HS-27A (cell line): ENCODE measurements at places on chromosomes 16 and 17.

DNA sequence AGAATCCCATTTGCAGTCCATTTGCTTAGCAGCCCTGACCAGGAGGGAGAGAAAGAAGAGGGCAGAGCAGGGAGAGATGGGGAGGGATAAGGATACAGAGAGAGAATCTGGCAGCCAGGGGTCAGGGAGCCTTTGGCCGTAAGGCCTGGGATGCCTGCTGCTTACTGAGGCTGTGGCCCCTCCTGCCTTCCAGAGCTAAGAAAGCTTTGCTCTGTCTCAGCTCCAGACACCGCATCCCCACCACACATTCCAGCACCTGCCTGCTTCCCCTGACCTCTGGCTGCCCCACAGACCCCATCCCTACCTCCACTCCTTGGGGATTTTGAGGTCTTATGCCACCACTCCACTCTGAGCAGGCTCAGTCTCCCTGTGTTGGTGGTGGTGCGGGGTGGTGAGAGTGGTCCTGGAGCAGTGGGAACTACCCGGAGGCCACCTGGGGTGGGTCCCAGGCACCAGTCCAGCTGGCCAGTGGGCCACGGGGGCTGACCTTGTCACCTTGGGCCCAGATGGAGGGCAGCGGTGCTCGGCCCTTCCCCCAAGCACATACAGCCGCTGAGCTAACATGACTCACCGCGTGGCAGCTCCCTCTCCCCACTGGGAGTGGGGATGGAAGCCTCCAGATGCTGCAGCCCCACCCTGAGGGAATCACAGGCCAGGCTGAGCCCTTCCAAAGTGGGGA, 58.3 kb downstream of the RAI1 start:
- peak; percentile 62 for DNase-seq

DNA sequence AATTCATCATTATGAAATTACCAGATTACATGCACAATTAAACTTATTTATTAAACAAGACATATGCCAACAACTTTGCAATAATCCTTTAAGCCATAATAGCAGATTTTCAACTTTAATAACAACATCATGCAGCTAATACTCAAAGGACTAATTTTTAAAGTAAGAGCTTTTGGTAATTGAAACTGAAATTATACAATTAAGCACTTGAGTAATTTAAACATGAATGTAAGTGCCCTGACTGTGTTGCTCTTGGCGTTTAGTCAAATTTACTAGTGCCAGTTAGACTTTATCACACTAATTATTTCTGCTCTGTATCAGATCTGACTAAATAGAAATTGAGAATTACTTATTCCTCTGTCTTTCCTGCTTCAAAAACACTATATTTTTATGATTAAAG, 46.8 kb upstream of the PSMD7 start:
- DNase-seq: no peak

DNA sequence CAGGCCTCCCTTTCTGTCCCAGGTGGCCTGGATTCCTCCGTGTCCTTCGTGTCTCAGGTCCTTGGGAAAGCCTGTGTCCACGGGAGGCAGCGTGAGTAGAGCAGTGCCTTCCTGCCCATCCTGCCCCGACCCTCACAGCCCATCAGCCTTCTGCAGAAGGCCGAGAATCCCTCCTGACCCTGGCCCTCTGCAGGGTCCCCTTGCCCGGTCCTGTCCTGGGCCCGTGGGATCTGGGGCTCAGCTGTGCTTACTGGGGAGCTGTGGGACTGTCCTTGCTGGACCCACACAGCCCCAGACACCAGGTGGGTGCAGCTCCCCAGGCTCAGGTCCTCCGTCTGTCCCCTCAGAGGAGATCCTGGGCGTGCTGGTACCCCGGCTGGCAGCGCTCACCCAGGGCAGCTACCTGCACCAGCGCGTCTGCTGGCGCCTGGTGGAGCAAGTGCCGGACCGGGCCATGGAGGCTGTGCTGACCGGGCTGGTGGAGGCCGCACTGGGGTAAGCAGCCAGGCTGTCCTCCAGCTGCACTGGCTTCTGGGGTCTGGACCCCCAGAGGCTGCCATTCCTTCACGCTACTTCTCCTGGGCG, 3.9 kb downstream of the TELO2 start:
- no peak for DNase-seq

DNA sequence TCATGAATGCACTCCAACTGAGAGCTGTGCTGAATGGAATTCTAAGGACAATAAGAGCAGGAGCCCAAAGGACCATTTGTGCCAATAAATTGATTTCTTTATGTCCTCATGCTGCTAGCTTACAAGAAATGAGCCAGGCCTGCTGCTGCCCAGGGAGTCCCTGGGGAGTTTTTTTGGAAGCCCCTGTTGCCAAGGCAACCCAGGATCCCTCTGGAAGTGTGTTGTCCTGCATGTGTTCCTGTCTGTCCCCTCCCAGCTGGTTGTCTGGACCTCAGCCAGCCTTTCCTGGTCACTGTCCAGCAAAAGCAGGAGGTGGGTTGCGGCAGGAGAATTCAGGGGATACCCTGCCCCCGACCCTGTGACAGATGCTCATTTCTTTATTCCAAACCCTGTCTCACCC, 51.0 kb upstream of the GPRC5B start:
- no peak for DNase-seq

- no peak for DNase-seq
Measured at GRCh38 chr16:2925951-2926649, 14.4 kb downstream of the FLYWCH1 start.

DNA sequence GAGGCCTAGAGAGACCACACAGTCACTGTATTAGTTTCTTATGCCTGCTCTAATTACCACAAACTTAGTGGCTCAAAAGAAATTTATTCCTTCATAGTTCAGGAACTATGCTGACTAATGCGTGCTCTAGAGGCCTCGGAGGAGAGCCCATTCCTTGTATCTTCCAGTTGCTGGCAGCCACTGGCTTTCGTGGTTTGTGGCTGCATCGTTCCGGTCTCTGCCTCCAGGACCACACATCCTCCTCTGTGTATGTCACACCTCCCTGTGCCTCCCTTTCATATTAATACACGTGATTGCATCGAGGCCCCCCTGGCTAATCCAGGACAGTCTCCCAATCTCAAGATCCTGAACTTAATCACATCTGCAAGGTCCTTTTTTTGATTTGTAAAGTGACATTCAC, 16.9 kb upstream of the MYLK3 start:
- DNase-seq: no peak

DNA sequence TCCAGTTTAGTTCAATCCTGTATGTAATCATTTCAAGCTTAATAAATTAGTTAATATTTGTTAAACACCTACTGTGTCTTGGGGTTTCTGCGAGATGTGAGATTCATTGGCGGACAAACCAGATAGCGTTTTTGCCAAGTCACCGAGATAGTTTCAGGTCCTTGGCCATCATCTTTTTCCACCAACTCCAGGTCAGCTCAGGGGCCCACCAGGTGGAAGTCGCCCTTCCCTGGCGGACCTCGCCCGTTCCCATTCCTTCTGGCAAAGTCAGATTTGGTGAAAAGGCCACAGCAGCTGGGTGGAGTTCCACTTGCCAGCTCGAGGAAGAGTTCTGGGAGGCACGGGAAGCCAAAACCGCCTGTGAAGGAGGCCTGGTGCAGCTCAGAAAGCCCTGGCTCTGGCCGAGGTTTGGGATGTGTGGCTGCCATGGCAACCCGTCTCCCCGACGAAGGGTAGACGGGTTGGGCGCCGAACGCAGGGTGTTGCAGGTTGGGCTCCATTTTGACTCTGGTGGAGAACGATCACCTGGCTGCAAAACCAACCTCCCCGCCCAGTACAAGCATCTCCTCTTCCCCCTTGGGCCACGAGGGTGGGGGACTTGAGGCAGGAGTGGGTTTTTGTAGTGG, 39.5 kb downstream of the CMIP start:
- no peak for DNase-seq

DNA sequence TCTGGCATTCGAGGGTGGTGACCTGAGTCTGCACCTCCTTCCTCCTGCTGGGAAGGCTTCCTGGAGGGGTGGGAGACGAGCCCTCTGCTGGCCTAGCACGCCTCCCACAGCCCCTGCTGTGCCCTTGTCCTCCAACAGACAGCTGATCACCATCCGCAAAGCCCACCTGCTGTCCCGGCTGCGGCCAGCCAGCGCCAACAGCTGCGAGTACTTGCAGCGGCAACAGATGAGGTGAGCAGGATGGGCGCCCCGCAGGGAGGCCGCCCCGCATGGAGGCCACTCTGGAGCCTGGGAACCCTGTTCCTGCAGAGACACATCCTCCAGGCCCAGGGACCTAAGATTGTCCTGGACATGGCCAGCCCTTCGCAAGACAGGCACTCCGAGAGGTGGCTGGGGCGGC, 21.6 kb downstream of the UBALD1 start:
- no peak for DNase-seq

DNA sequence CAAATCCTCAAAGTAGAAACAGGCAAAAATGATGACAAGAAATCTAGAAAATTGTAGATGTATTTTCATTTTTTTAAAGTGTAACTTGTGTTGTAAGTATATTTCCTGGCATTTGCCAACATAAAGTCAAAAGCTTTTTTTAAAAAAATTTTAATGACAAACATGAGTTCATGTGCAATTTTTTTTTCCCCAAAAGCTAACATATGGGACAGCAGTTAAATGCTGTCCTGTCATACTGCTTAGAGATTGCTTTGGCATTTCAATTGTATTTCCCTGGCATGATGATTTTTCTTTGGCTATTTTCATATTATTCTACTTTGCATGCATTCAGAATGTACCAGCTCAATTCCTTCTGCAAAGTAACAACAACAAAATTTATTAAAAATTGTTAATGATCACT, 24.5 kb upstream of the CPPED1 start:
- DNase-seq: no peak

GRCh38 chr17:82003411-82004381, 19.0 kb downstream of the CENPX start:
- DNase-seq: peak; percentile 79

GRCh38 chr17:2419486-2419885, 18.6 kb upstream of the MNT start:
- DNase-seq: no peak

- no peak for DNase-seq
Measured at GRCh38 chr16:85894266-85894665, 4.7 kb upstream of the IRF8 start.

DNA sequence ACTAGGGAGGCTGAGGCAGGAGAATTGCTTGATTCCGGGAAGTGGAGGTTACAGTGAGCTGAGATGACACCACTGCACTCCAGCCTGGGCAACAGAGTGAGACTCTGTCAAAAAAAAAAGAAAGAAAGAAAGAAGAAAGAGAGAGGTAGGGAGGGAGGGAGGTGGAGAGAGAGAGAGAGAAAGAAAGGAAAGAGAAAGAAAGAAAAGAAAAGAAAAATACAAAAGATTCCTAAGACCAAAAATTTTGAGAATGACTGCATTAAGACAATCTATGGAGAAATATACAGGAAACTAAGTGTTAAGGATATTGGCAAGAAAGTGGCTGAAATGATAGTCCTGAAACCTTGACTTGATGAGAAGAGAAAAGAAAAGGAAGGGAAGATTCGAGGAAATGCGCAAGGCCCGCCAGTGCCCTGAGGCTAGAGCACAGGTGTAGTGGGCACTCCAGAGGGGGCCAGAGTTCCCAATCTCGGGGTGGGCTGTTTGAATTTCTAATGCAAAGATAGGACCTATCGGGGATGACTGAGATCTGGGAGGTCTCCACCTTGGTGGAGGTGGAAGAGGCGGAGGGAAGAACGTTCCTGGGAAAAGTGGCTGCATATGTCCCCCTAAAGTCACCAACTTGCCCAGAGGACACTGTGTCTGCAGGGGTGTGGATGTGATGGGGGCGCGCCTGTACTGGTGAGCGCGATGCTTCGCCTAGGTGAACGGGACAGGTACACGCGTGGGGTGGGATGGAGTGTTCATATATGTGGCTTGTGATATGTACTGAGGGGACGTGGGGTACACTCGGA, 654 bp upstream of the SCNN1B start:
- DNase-seq: no peak

GRCh38 chr16:81276323-81276722, 37.8 kb downstream of the BCO1 start:
- DNase-seq: no peak

DNA sequence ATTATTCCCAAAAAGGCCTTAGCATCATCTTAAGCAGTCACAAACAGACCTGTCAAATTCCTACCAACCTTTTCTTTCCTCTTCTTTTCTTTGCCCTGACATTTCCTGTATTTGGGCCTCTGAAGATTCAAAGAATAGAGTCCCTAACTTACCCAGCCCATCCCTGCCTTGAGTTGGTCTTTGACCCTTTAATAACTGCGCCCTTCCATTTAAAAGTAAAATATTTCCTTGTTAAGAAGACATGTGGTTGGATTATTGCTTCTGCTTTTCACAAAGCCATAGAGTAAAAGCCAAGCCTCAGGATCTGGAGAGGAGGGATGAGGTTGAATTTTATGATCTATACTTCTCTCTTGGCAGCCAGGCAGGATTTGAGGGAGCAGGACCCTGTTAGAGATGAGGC, 13.2 kb upstream of the CCL23 start:
- no peak for DNase-seq

DNA sequence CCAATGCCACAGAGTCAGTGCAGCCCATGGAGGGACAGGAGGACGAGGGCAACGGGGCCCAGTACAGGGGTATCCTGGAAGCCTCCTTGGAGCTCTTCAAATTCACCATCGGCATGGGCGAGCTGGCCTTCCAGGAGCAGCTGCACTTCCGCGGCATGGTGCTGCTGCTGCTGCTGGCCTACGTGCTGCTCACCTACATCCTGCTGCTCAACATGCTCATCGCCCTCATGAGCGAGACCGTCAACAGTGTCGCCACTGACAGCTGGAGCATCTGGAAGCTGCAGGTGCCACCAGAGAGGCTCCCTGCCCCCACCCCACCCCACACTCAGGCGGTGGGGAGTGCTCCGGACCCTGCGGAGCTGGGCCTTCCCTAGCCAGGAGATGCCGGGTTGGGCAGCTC, 16.6 kb downstream of the TRPV2 start:
- no peak for DNase-seq

DNA sequence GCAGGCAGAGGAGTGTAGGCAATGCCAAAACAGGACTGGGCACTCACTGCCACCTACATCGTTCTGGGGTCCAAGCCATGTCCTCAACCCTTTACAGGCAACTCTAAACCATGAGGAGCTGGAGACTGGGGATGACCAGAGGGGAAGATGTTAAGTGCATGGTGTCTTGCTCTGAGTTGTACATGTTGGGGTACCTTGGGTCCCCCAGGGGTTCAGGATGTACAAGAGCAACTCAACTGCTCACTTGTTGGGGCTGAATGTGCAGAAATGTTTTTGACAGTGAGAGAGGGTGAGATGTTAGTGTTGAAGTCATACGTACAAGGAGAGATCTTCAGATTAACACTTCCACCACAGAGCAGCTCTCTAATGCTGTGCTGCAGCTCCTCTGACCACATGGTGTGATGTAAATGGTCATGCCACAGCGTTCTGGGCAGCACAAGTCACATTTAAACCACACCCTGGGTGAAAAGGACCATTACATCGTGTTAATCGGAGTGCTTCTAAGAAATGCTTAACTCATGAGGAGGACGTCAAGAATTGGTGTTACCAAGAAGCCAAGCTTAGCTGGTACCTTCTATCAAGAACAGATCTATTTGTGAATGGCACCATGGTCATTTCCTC, 2.4 kb downstream of the CCL18 start:
- no peak for DNase-seq

- DNase-seq: no peak
Measured at GRCh38 chr17:68397108-68397536, 60.2 kb downstream of the WIPI1 start.

GRCh38 chr16:58421529-58421928, 29.3 kb downstream of the GINS3 start:
- no peak for DNase-seq

- no peak for DNase-seq
Measured at GRCh38 chr17:68102318-68102758, 66.8 kb downstream of the KPNA2 start.
